ENCODE measurements at places on chromosomes 3 and 15. TPM values are rescaled to one million over a fixed set of nuclear protein-coding genes. Genes with fewer than 3 reads are reported as not detected.

GRCh38 chr3:16076564-16076963 is 97.9 kb upstream of the GALNT15 start:
- DNase-seq: no peak

GRCh38 chr15:39580485-39581241 is at the start of gene THBS1:
TSS of gene THBS1 (plus strand) at chr15:39581079. CDS start at chr15:39581858, 779 bp downstream.
- DNase-seq: peak; percentile 67

GRCh38 chr3:190444576-190445145 is 5.0 kb downstream of the TMEM207 start:
- no peak for DNase-seq

DNA sequence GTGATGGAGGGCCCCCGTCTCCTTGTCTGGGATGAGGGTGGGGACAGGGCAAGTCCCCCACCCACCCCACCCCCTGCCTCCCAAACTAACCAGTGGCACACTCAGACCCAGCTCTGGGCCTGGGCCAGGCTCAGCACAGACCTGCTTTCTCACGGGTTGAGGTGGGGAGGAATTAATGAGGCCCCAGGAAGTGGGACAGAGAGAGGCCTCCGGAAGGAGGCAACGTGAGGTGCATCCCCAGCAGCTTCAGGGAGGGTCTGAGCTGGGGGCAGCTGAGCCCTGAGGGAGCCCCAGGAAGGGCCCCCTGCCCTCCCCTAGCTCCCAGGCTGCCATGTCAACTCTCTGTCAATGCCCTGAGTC is 15.0 kb upstream of the GNAI2 start:
- no peak for DNase-seq

Gene SOX14
- total RNA-seq: 0.30 TPM

GRCh38 chr3:99662838-99663570 is 24.6 kb downstream of the COL8A1 start:
- no peak for DNase-seq

Data from spinal cord (tissue), 10 donors.